ENCODE measurements at places on chromosomes 6 and 20.
A peak's percentile ranks its signal among the peaks of the same experiment; 100 is the strongest.

DNA sequence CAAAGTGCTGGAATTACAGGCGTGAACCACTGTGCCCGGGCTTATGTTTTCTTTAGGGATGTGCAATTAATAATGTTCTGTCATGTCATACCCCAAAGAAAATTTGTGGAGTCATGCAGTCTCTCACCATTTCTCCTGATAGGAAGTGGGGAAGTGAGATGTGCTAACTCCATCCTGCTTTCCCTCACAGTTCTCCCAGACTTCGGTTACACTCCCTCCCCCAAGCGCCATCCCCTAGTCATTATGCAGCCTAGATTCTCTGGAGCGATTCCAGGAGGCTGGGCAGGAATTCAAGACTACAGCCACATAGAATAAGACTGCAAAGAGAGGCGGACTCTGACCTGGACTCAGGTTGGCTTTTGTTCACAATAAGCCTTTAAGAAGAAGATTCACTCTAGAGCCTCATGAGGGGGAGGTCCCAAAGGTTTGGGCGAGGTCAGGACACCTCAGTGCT, 271.4 kb downstream of the ALDH8A1 start:
- no peaks in the 10 kb centered on the region for H3K36me3 ChIP-seq
- no peaks in the 10 kb centered on the region for H3K27me3 ChIP-seq
- H3K4me3 ChIP-seq = no peak overlapping the region

DNA sequence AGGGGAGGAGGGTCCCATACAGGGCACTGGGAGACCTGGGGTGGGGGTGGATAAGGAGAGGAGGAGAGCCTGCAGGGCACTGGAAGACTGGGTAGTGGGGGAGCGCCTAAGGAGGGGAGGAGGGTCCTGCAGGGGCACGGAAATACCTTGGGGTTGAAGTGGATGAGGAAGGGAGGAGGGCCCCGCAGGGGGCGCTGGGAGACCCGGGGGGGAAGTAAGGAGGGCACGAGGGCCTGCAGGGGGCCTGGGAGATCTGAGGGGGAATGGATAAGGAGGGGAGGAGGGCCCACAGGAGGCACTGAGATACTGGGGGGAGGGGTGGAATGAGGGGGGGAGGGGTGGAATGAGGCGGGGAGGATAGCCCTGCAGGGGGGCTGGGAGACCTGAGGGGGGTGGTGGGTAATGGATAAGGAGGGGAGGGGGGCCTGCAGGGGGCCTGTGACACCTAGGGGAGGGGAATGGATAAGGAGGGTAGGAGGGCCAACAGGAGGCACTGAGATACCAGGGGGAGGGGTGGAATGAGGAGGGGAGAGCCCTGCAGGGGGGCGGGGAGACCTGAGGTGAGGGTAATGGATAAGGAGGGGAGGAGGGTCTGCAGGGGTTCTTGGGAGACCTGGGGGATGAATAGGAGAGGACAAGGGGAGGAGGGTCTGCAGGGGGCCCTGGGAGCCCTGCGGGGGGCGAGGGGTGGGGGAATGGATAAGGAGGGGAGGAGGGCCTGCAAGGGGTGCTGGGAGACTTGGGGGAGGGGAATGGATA, 567 bp upstream of the CTCFL start:
- H3K27ac ChIP-seq = no peak overlapping the region
- peaks cover 5% of the 10 kb centered on the region for H3K27me3 ChIP-seq
- peaks cover 9% of the 10 kb centered on the region for H3K4me1 ChIP-seq
- DNase-seq = no peak
- H3K36me3 ChIP-seq = no peaks in the 10 kb centered on the region
- H3K4me3 ChIP-seq = no peak overlapping the region

- H3K27ac ChIP-seq = no peak overlapping the region
- H3K36me3 ChIP-seq = peaks cover 3% of the 10 kb centered on the region
- no peak overlapping the region for H3K4me3 ChIP-seq
- peaks cover 2% of the 10 kb centered on the region for H3K27me3 ChIP-seq
- H3K4me1 ChIP-seq = no peaks in the 10 kb centered on the region
Observed at GRCh38 chr6:133115946-133116345, 125.2 kb upstream of the EYA4 start.

- no peaks in the 10 kb centered on the region for H3K27me3 ChIP-seq
- peaks cover 21% of the 10 kb centered on the region for H3K36me3 ChIP-seq
- no peak overlapping the region for H3K27ac ChIP-seq
- no peaks in the 10 kb centered on the region for H3K4me1 ChIP-seq
Observed at GRCh38 chr6:108507316-108507715, 53.4 kb upstream of the FOXO3 start.

DNA sequence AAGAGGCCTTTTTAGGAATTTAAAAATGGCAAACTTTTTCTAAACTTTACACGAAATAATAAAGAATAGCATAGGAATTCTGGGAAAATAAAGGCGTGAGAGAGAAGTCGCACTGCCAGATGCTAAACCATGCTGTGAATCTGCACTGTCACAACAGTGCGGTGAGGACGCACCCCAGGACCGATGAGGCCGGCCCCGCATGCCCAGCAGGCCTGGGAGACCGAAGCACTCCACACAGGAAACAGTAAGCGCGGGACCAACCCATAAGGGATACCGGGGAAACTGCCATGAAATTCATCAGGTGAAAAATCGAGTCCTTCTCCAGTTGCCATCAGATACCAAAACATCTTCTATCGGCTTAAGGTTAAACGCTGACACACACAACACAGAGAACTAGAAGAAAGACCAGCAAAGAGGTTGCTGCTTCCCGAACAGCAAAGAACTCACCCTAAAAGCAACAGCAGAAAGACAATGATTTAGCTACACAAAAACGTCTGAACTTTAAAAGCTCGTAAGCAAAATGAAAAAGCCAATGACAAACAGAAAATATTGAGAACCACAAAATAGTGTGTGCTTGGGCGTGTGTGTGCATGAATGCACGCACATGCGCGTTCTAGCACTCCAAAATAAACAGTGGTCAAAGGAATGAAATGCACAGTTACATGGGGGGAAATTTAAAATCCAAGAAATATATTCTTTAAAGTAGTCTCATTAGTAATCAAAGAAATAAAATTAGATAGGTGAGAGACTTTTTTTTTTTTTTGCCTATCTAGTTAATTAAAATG, 15.4 kb downstream of the RAMACL start:
- no peak overlapping the region for H3K4me3 ChIP-seq
- no peak for DNase-seq
- peaks cover 5% of the 10 kb centered on the region for H3K36me3 ChIP-seq
- H3K27ac ChIP-seq = no peak overlapping the region
- no peaks in the 10 kb centered on the region for H3K4me1 ChIP-seq
- H3K27me3 ChIP-seq = no peaks in the 10 kb centered on the region

DNA sequence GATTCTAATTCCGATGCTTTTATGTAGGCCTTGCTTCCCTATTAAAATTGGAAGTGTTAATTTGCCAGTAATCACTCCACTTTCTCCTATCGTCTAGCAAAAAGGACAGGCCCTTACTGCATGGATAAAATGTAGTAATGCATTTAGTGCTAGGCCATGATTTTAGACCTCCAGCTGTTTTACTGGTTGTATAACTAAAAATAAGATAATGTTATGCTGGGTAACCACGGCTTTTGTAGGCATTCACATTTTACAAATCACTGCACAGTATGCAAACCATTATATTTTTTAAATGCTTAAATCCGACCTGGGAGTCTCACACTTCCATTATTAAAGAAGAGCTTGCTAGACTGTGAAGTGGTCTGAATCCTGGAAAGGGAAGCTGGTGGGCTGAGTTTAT, 179.5 kb downstream of the TFAP2A start:
- no peaks in the 10 kb centered on the region for H3K27me3 ChIP-seq
- DNase-seq = no peak
- no peaks in the 10 kb centered on the region for H3K36me3 ChIP-seq
- H3K27ac ChIP-seq = no peak overlapping the region
- H3K4me1 ChIP-seq = no peaks in the 10 kb centered on the region

GRCh38 chr20:9260027-9260426, 191.1 kb downstream of the PLCB4 start:
- no peak overlapping the region for H3K4me3 ChIP-seq
- H3K27me3 ChIP-seq = no peaks in the 10 kb centered on the region
- H3K27ac ChIP-seq = no peak overlapping the region
- no peaks in the 10 kb centered on the region for H3K36me3 ChIP-seq

- H3K27me3 ChIP-seq = no peaks in the 10 kb centered on the region
- no peak overlapping the region for H3K27ac ChIP-seq
- H3K4me3 ChIP-seq = no peak overlapping the region
- H3K4me1 ChIP-seq = no peaks in the 10 kb centered on the region
- no peak for DNase-seq
Observed at GRCh38 chr6:108518714-108519576, 41.8 kb upstream of the FOXO3 start.

- H3K4me3 ChIP-seq = no peak overlapping the region
- peaks cover 4% of the 10 kb centered on the region for H3K27me3 ChIP-seq
- no peaks in the 10 kb centered on the region for H3K36me3 ChIP-seq
- peaks cover 16% of the 10 kb centered on the region for H3K4me1 ChIP-seq
- peak overlapping the region; percentile 24 for H3K27ac ChIP-seq
Observed at GRCh38 chr6:159190460-159190859, 21.3 kb downstream of the FNDC1 start.

DNA sequence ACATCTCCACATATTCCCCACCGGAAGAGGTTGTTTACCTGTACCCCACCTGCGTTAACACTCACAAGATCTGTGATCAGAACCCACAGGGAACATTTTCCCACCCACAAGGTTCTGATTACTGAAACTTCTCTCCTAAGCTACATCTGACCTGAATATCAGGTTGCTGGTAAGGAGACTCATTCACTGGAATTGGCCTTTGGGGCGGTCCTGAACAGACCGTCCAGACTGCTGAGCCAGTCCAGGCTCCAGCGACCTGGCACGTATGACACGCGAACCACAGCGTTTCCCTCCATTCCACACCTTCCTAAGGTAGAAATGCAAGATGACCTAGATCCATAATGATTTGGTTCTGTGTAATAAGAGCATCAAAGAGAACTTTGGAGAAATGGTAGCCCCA, 9.8 kb downstream of the VGLL2 start:
- H3K4me1 ChIP-seq = peaks cover 3% of the 10 kb centered on the region
- H3K27me3 ChIP-seq = peaks cover 26% of the 10 kb centered on the region
- no peak overlapping the region for H3K4me3 ChIP-seq
- no peak overlapping the region for H3K27ac ChIP-seq
- H3K36me3 ChIP-seq = no peaks in the 10 kb centered on the region

- no peak overlapping the region for H3K27ac ChIP-seq
- H3K4me3 ChIP-seq = no peak overlapping the region
- H3K36me3 ChIP-seq = peaks cover 3% of the 10 kb centered on the region
- peaks cover 16% of the 10 kb centered on the region for H3K27me3 ChIP-seq
- no peak for DNase-seq
Observed at GRCh38 chr6:3308106-3308505, 49.4 kb downstream of the PSMG4 start.

- peaks cover 22% of the 10 kb centered on the region for H3K27me3 ChIP-seq
- H3K36me3 ChIP-seq = peaks cover 1% of the 10 kb centered on the region
- no peak overlapping the region for H3K27ac ChIP-seq
- H3K4me3 ChIP-seq = no peak overlapping the region
- H3K4me1 ChIP-seq = no peaks in the 10 kb centered on the region
Observed at GRCh38 chr20:39211060-39211748, 249.1 kb downstream of the DHX35 start.

GRCh38 chr6:134451529-134451928, 133.6 kb upstream of the SGK1 start:
- H3K27ac ChIP-seq = no peak overlapping the region
- H3K36me3 ChIP-seq = no peaks in the 10 kb centered on the region
- no peak for DNase-seq
- H3K27me3 ChIP-seq = no peaks in the 10 kb centered on the region
- H3K4me3 ChIP-seq = no peak overlapping the region

DNA sequence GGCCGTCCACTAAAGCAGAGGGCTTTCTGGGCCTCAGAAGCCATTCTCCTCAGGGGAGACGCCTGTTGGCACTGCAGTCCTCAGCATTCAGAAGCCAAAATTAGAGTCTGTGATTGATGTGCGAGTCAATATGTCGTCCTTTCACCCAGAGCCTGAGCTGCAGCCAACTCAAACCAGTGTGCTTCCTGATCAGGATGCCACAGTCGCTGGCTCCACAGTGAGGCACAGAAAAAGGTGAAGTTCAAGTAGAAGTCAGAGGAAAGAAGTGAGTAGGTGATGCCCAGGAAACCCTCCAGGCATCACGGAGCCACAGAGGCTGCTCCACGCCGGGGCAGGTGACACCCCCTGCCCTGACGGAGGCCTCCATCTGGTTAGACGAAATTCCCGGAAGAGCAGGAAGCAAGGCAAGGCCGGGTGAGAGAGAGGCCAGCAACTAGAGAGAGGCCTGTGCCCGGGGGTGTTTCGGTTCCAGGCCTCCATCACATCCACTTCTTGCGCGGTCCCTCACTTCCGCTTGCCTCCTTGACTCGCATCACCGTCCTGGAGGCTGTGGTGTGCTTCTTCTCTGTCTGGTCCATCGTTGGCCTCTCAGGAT, 177.7 kb upstream of the SNX9 start:
- H3K4me1 ChIP-seq = peaks cover 4% of the 10 kb centered on the region
- DNase-seq = no peak
- no peak overlapping the region for H3K4me3 ChIP-seq
- no peak overlapping the region for H3K27ac ChIP-seq
- H3K27me3 ChIP-seq = no peaks in the 10 kb centered on the region
- H3K36me3 ChIP-seq = peaks cover 9% of the 10 kb centered on the region

GRCh38 chr6:117558818-117559217, 43.5 kb downstream of the GOPC start:
- H3K36me3 ChIP-seq = peaks cover 6% of the 10 kb centered on the region
- peaks cover 3% of the 10 kb centered on the region for H3K27me3 ChIP-seq
- no peak overlapping the region for H3K4me3 ChIP-seq

GRCh38 chr20:46260480-46260879, 47.8 kb downstream of the CDH22 start:
- no peak overlapping the region for H3K4me3 ChIP-seq
- peaks cover 18% of the 10 kb centered on the region for H3K27me3 ChIP-seq
- H3K36me3 ChIP-seq = no peaks in the 10 kb centered on the region
- no peak overlapping the region for H3K27ac ChIP-seq
- no peaks in the 10 kb centered on the region for H3K4me1 ChIP-seq

- no peaks in the 10 kb centered on the region for H3K36me3 ChIP-seq
- peaks cover 49% of the 10 kb centered on the region for H3K4me1 ChIP-seq
- H3K4me3 ChIP-seq = peak overlapping the region; percentile 43
- peak; percentile 55 for DNase-seq
Observed at GRCh38 chr6:15299430-15300131, 53.7 kb downstream of the JARID2 start.

- no peak for DNase-seq
- H3K4me1 ChIP-seq = peaks cover 13% of the 10 kb centered on the region
- no peaks in the 10 kb centered on the region for H3K27me3 ChIP-seq
Observed at GRCh38 chr6:21005816-21006570, 471.7 kb downstream of the CDKAL1 start.

GRCh38 chr6:138795809-138796603, at the start of gene ECT2L:
TSS of gene ECT2L (plus strand) at chr6:138796087. CDS start at chr6:138813275, 17,188 bp downstream.
- H3K4me1 ChIP-seq = no peaks in the 10 kb centered on the region
- H3K27ac ChIP-seq = no peak within 1 kb of the TSS
- DNase-seq = no peak
- peaks cover 14% of the 10 kb centered on the region for H3K36me3 ChIP-seq
- H3K27me3 ChIP-seq = peaks cover 4% of the 10 kb centered on the region
- no peak within 1 kb of the TSS for H3K4me3 ChIP-seq

- H3K27ac ChIP-seq = no peak overlapping the region
- no peak for DNase-seq
- no peaks in the 10 kb centered on the region for H3K36me3 ChIP-seq
- no peaks in the 10 kb centered on the region for H3K4me1 ChIP-seq
Observed at GRCh38 chr6:101747160-101747559, 353.7 kb downstream of the GRIK2 start.

- H3K36me3 ChIP-seq = no peaks in the 10 kb centered on the region
- no peaks in the 10 kb centered on the region for H3K4me1 ChIP-seq
- H3K27me3 ChIP-seq = peaks cover 12% of the 10 kb centered on the region
- H3K27ac ChIP-seq = no peak overlapping the region
Observed at GRCh38 chr20:760751-761417, 7.4 kb downstream of the SLC52A3 start.

All from memory B cell (primary cell).